ENCODE measurements at places on chromosomes 5 and 9. TPM values are rescaled to one million over a fixed set of nuclear protein-coding genes. Genes with fewer than 3 reads are reported as not detected.

EPB41L4A gene
- total RNA-seq = 61.9 TPM

HAVCR2 gene
- 9.6 TPM for total RNA-seq

SH3TC2 gene
- 2.7 TPM for total RNA-seq

RORB gene
- 6.5 TPM for total RNA-seq
